ENCODE measurements at places on chromosomes 3 and 15.

DNA sequence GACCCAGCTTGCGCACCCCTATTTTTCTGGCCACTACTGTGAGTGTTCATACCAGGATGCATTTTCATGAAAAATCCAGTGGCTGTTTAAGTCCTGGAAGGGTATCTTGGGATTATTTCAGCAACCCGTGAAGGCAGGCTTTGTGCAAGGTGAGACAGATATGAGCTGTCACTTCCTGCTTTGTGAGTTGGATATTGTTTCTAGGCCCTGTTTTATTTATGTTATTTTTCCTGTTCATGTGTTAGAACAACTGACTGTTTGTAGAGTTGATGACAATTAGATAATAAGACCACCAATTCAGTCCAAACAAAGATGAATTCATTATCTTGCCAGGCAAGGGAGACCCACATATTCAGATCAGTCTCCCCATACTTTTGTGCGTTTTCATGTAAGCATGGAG, 42.5 kb downstream of the ZBTB38 start:
- no peak for DNase-seq

GRCh38 chr15:58227706-58228543, 89.7 kb downstream of the AQP9 start:
- DNase-seq, result no peak

GRCh38 chr3:51354172-51354571, 30.9 kb upstream of the MANF start:
- DNase-seq, result no peak

GRCh38 chr3:147113293-147114044, 292.9 kb downstream of the ZIC4 start:
- no peak for DNase-seq

DNA sequence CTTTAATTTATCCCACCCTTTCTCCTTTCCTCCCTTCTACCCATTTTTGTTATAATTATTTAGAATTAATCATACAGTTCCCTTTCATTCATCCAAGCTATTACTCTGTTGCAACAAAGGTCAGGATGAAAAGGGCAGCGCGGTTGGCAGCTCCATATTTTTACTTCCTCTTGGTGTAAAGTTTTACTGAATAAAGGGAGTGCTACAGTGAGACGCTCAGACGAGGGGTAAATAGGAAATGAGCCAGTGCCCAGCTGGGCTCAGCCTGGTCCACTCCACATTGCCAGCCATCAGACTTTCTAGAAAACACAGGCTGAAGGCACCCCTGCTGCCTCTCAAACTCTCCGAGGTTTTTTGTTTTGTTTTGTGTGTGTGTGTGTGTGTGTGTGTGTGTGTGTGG, 21.9 kb upstream of the ZBTB38 start:
- no peak for DNase-seq

DNA sequence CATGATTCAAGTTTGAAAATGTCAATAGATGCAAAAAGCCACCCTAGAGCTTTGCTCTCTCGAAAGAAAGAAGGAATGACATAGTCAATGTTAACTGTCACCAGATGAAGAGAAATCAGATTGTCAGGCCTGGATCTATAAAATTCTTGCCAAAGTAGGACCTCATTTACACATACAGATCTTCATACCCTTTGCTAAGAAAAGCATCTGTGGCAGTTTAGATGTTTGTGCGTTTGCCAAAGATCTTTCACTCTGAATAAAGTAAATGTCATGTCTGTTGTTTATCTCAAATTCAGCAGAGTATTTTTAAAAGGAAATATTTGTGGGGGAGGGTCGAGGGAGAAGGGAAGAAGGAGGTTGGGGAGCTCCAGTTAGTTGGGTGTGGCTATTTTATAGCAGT, 119.4 kb downstream of the FEZF2 start:
- DNase-seq, result no peak

- no peak for DNase-seq
Measured at GRCh38 chr3:197344582-197345318, 46.3 kb upstream of the DLG1 start.

DNA sequence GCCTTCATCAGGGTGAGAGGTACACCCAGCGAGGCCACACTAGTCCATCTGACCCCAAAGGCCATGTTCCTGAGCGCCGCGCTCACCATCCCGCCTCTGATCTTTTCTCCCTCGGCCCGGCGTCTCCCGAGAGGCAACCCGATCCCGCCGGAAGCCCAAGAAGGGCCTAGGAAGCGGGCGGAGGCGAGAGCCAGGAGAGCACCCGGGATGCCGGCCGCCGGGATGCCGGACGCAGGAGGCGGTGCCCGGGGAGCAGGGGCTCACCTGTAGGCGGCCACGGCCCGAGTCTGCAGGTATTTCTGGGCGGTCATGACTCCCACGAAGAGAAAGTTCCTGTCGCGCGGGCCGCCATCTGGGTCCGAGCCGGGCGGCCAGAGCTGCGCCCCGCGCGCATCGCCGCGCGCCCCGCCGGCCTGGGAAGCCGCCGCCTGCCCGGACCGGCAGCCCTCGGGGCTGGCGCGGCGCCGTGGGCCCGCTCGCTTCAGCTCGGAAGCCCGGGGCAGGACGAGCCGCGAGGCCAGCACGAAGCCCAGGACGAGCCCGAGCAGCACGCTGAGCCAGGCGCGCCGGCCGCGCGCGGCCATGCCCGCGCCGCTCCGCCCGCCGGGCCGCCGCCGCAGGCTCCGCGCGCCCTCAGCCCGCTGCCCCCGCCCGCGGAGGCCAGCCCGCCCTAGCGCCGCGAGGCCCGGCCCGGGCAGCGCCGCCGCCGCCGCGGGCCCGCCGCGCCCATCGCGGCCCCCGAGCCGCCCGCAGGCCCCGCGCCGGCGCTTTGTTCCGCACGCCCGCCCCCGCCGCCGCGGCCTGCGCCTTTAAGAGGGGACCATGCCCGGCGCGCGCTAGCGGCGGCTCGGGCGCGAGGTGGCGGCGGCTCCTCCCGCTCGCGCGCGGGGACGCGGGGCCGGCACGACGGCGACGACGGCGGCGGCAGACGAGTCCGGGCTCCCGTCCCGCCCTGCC, 697 bp downstream of the CHSY1 start:
- DNase-seq, result peak; percentile 44

DNA sequence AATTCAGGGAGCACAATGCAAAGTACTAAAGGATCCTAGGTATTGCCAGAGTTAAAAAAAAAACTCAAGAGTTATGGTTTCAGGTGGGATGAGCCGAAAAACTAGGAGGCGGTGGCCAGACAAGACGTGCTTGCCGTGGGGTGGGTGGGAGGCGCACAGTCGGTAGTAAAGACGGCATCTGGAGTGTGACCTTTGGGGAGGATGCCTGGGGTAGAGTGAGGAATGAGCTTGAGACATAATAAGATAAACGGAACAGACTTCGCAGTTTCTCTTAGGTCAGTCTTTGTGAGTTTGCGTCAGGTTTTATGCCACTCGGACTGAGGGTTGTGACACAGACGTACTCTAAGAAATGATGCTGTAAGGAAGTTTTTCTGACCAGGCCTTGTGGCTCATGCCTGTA, 139.6 kb downstream of the LRRK1 start:
- DNase-seq, result no peak

DNA sequence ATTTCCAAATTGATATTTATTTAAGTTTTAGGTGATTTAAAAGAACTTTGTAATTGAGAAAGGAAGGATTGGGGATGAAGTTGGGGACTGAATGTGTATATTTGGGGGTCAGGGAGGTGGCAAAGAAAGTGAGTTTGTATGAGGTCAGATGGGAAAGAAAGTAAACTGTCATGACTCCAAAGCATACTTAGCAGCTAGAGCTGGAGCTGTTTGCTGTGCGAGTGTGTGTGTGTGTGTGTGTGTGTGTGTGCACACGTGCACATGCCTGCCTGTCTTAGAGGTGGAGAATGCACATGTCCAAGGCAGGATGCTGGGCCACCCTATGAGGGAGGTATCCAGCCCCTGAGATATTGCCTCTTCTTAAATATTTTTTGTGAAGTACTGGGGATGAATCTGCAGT, 21.0 kb downstream of the BOC start:
- DNase-seq, result no peak

- no peak for DNase-seq
Measured at GRCh38 chr3:134432236-134432635, 53.5 kb downstream of the ANAPC13 start.

DNA sequence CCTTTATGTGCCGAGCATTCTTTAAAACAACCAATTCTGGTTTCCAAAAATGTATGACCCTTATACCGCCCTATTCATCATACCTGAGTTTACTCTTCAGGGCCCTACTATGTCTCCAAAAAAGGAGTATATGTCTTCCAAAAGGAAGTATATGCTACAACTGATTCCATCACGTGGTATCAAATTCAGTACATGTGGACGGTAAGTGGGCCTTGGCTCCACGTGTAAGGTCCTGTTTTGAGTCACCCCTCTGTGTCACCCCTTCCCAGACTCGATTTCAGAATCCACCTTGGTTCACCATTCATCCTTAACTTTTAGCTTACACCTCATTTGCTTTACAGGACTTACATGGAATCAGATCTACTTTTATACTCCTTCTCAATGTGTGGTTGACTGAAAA, 37.8 kb downstream of the ABHD2 start:
- DNase-seq, result no peak

DNA sequence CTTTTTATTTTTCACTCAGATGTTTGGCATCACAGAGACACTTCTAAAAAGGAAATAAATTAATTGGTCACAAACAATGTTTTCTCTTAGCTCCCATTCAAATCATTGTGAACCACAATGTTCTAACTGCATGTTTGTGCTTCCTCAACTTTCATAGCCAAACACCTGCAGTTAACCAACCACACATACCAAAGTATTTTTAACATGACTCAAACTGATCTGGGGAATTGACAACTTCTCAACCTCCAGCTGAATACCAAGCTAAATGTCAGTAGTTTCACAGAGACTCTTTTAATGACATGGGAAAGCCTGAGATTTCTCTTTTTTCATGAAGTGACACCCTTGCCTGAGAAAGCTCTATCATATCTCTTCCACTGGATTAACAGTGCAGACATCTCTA, 217.9 kb upstream of the MME start:
- no peak for DNase-seq

DNA sequence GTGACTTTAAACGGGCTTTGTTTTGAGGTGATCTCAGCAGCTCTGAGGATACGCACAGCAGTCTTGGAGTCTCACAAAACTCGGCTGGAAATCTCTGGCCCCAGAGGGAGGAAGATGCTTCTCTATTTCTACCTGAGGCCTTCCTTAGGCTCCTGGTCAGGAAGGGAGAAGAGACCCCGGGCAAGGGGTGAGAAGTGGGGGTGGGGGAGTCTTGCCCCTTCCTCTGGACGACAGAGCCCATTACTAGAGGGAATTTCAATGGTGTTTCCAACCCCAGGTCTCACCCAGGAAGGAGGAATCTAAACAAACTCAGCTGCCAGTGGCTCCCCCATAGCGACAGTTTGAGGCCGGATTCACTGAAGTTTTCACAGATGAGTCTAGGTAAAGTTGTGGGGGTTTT, 37.4 kb upstream of the PCSK6 start:
- no peak for DNase-seq

- no peak for DNase-seq
Measured at GRCh38 chr15:69034352-69034751, 19.9 kb downstream of the NOX5 start.

GRCh38 chr3:42640129-42640528, 13.4 kb upstream of the ZBTB47 start:
- DNase-seq, result no peak

DNA sequence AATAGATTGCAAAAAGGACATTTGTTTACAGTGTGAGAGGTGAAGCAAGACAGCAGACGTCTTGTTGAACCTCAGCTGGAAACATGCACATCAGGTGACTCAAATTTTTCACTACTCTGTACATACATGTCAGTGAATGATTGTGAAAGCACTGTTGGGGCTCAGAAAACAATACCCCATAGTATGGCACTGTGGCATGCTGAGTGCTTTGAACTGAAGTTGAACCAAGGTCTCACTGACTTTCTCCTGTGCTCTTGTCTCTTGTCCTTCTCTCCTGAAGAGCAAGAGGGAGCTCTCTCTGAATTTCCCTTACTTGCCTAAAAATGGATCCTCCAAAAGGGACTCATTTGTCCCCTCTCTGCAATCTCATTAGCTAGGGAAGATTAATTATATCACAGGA, 24.5 kb upstream of the NEDD4 start:
- DNase-seq, result no peak

DNA sequence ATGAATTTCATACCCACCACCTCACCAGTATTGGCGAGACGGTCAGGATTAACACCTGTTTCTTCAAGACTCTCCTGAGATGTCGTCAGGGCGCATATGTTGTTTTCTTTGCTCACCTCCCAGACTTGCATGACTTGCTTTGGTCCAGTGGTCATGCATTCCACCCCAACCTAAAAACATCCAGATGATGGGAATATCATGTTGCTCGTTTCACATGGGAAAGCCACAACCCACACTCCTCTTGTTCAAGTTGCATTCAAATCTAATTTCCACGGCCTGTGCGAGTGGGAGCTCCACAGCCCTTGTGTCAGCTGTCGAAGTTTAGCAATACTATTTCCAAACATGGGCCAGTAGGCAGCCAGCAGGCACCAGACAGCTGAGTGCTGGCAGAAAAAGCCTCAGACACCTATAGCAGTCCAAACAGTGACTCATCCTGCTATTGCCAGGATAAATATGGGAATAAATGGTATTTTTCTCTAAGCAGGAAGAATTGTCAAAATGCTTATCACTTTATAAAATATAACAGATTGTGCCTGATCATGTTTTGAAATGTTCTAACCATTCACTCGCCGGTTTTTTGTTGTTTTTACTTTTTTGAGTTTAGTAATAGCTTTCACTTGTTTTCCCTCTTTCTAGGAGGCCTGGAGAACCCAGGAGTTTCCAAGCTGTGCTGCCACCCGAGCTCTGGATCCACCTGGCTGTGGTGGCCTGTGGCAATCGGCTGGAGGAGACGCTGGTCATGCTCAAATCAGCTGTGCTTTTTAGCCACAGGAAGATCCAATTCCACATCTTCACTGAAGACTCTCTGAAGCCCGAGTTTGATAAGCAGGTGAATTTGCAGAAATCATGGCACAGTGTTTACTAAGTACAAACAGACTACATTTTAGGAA, 20.1 kb downstream of the GXYLT2 start:
- no peak for DNase-seq

GRCh38 chr3:99862208-99862607, 44.5 kb downstream of the CMSS1 start:
- DNase-seq, result no peak

DNA sequence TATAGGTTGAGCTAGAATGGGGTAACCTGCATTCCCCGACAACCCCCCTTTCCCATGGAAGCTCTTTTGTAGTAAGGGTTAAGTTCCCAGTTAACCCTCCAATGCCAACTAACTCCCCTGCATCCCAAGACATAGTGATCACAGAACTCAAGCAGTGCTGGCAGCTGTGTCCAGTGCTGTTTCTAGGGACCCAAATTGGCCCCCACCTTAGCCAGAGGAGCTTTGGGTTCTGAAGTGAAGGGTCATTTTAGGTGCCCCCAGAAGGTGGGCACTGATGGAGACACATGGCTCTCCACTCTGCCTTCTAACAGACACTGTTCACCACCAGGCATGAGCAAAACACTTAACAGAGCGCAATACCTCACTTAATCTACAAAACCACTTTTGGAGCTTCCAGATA, 7.1 kb downstream of the FBXL22 start:
- DNase-seq, result no peak

DNA sequence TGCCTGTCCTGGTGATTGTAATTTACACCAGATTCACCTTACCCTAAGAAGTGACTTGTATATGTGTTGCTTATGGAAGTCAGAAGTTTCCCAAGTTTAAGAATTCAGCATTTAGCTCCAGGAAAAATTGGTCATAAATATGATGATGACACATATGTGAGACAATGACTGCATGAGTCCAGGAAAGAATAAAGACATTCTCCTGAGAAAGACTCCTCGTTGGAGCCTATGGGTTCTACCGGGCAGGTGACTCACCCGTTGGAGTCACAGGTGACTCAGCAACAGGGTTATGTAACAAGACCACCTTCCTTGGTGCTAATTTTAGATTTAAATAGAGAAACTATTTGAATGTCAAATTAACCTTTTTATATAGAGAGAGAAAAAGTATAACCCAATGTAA, 662.4 kb downstream of the FHIT start:
- no peak for DNase-seq
